ENCODE measurements at places on chromosomes 1 and 21. TPM values are rescaled to one million over a fixed set of nuclear protein-coding genes. Genes with fewer than 3 reads are reported as not detected.

GRCh38 chr1:112418099-112418892 is 22.3 kb downstream of the CTTNBP2NL start:
- no peaks in the 10 kb centered on the region for H3K36me3 ChIP-seq
- H3K27ac ChIP-seq, result no peak overlapping the region
- no peaks in the 10 kb centered on the region for H3K4me1 ChIP-seq
- DNase-seq, result no peak
- H3K4me3 ChIP-seq, result no peak overlapping the region

The CITED4 gene
- total RNA-seq, result 10.0 TPM

The MX2 gene
- 56.0 TPM for total RNA-seq

- no peak overlapping the region for H3K4me3 ChIP-seq
- DNase-seq, result no peak
- peaks cover 2% of the 10 kb centered on the region for H3K27me3 ChIP-seq
- no peak overlapping the region for H3K27ac ChIP-seq
Observed at GRCh38 chr1:44603718-44604117, 70.6 kb downstream of the TMEM53 start.

The LRRC53 gene
- total RNA-seq, result not detected

DNA sequence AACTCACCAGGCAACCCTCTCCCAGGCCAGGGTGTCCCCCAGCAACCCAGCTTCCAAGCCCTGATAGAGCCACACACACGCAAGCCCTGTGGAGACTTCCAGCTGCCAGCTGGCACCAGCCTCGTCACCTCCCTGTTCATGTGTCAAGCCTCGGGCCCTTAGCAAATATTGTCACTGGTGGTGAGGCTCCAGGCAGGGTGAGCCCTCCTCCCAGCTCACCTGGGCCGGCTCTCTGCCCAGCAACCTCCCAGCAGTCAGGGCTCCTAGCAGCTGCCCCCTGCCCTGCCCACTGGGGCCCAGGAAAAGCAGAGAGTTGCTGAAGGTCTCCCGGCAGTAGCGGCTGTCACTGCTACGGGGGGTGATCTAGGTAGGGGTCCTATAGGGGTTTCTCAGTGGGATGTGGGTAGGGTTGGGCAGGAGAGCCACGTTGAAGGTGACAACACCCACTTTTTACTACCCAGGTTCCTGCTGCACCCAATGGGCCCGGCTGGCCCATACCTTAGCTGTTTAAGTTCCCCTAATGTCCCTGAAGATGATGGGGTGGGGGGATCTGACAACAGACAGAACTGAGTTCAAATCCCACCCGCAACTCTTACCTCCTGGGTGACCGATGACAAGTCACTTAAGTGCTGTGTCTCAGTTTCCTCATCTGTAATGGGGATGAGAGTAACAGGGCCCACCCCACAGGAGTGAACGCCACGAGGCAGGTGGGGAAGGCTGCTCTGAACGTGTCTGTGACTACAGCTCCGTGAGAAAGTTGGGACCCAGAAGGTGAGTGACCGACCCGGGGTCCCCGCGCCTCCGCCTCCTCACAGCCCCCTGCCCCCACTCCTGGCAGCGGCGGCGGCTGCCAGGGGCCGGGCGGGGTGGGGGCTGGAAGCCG is 678 bp downstream of the TTC39A start:
- H3K36me3 ChIP-seq, result no peaks in the 10 kb centered on the region
- H3K4me3 ChIP-seq, result peak overlapping the region; percentile 34
- peaks cover 7% of the 10 kb centered on the region for H3K4me1 ChIP-seq
- DNase-seq, result no peak
- H3K27ac ChIP-seq, result no peak overlapping the region

The SLFNL1 gene
- 0.29 TPM for total RNA-seq

GRCh38 chr1:201259476-201260235 is 23.6 kb upstream of the PKP1 start:
- H3K27me3 ChIP-seq, result peaks cover 7% of the 10 kb centered on the region
- no peaks in the 10 kb centered on the region for H3K36me3 ChIP-seq
- H3K4me1 ChIP-seq, result peaks cover 2% of the 10 kb centered on the region
- no peak overlapping the region for H3K27ac ChIP-seq

The RABIF gene
- total RNA-seq, result 13.6 TPM

GRCh38 chr1:20343149-20343937 is 52.7 kb downstream of the VWA5B1 start:
- no peaks in the 10 kb centered on the region for H3K4me1 ChIP-seq
- H3K27ac ChIP-seq, result no peak overlapping the region
- DNase-seq, result peak; percentile 25
- H3K27me3 ChIP-seq, result peaks cover 29% of the 10 kb centered on the region
- no peak overlapping the region for H3K4me3 ChIP-seq
- no peaks in the 10 kb centered on the region for H3K36me3 ChIP-seq

DNA sequence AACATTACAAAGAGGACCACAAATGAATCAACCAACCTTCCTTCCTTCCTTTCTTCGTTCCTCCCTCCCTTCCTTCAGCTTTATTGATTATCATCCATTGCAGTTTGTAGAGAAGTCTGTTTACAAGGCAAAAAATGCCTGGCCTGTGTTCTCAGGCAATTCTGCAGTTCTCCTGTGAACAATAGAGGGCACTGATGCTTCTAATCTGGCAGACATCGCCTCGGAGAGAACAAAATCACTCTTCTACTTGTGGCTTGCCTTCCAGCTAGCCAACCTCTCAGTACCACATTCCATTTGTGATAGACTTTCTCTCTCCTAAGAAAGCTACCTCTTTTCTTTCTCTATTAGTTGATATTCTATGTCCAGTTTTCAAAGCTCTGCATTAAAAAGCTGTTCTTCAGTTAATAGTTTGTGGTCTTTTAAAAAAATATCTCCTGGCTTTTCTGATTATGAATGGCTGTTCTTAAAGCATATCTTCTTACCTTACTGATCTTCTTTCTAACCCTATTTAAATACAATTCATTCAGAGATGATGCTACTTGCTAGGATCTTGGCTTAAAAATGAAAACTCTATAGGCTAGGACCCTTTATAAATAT is 26.9 kb upstream of the ESRRG start:
- H3K27me3 ChIP-seq, result no peaks in the 10 kb centered on the region
- no peaks in the 10 kb centered on the region for H3K4me1 ChIP-seq
- no peaks in the 10 kb centered on the region for H3K36me3 ChIP-seq
- H3K27ac ChIP-seq, result no peak overlapping the region
- no peak overlapping the region for H3K4me3 ChIP-seq

DNA sequence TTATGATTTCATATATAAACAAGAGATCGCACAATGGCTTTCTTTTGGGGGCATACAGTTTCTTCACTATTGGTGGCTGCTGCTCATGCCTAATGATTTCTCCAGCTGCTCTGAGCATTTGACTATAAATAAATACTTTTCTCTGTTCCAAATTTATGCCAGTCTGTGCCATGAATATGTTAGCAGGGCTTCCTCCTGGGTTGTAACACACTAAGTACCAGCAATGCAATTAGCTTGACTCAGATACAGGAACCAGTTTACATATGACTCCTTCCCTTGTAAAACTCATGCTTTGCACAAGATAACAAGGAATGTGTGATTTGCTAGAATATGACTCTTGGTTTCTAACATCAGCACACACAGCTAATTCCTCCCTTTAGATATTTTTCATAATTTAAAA is 1629.7 kb downstream of the NCAM2 start:
- H3K27me3 ChIP-seq, result no peaks in the 10 kb centered on the region
- H3K36me3 ChIP-seq, result no peaks in the 10 kb centered on the region
- no peak for DNase-seq
- no peak overlapping the region for H3K27ac ChIP-seq
- no peak overlapping the region for H3K4me3 ChIP-seq
- no peaks in the 10 kb centered on the region for H3K4me1 ChIP-seq

GRCh38 chr1:176768532-176768931 is 305.6 kb downstream of the PAPPA2 start:
- H3K27me3 ChIP-seq, result no peaks in the 10 kb centered on the region
- no peak for DNase-seq
- H3K4me3 ChIP-seq, result no peak overlapping the region
- H3K36me3 ChIP-seq, result no peaks in the 10 kb centered on the region

- no peak for DNase-seq
- peaks cover 2% of the 10 kb centered on the region for H3K27me3 ChIP-seq
- H3K4me1 ChIP-seq, result peaks cover 9% of the 10 kb centered on the region
Observed at GRCh38 chr1:245045087-245045881, 109.5 kb upstream of the KIF26B start.

The PTGS2 gene
- total RNA-seq, result not detected

The C4BPA gene
- not detected for total RNA-seq

The DISP3 gene
- total RNA-seq, result 0.55 TPM

GRCh38 chr1:66532798-66533783 is 862 bp upstream of the SGIP1 start:
- no peak overlapping the region for H3K27ac ChIP-seq
- peaks cover 45% of the 10 kb centered on the region for H3K27me3 ChIP-seq
- peak overlapping the region; percentile 61 for H3K4me3 ChIP-seq
- no peak for DNase-seq
- peaks cover 10% of the 10 kb centered on the region for H3K4me1 ChIP-seq

DNA sequence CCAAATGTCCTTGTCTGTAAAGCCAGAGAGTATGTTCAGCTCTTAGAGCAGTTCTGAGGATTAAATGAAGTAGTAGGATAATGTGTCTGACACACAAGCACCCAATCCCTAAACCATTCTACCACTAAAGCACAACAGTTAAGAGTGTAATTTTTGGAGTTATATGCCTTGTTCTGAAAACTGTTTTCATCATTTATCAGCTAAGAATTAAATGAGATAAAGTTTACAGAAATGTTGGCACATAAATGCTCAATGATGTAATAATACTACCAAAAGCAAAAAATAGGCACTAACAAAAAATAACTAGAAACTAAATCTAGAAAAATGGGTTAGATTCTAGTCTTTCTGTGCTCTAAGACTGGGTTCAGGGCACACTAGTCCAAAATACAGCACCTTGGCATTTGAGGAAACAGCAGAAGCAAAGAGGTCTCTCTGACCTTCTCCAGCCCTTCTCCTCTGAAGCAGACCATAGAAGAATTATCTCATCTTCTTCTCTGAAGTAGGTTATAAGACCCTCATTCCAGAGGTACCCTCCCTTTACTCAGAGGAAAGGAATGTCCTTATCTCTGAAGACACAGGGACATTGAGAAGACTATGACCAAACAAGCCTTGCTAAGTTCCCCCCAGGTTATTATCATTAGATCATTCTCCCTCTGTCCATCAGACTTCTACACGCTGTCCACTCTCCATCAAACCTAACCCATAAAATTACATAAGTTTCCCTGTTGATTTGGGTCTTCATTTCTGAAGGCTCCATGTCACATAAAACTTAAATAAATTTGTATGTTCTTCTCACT is 20.6 kb downstream of the ABL2 start:
- H3K36me3 ChIP-seq, result no peaks in the 10 kb centered on the region
- no peak overlapping the region for H3K4me3 ChIP-seq
- H3K27ac ChIP-seq, result no peak overlapping the region
- H3K27me3 ChIP-seq, result no peaks in the 10 kb centered on the region
- DNase-seq, result no peak
- peaks cover 4% of the 10 kb centered on the region for H3K4me1 ChIP-seq

The ZBTB18 gene
- 11.7 TPM for total RNA-seq

GRCh38 chr1:3555131-3555920 is 56.0 kb downstream of the MEGF6 start:
- H3K27me3 ChIP-seq, result no peaks in the 10 kb centered on the region
- H3K4me3 ChIP-seq, result no peak overlapping the region
- H3K36me3 ChIP-seq, result no peaks in the 10 kb centered on the region
- H3K4me1 ChIP-seq, result no peaks in the 10 kb centered on the region

The IPP gene
- 9.2 TPM for total RNA-seq

DNA sequence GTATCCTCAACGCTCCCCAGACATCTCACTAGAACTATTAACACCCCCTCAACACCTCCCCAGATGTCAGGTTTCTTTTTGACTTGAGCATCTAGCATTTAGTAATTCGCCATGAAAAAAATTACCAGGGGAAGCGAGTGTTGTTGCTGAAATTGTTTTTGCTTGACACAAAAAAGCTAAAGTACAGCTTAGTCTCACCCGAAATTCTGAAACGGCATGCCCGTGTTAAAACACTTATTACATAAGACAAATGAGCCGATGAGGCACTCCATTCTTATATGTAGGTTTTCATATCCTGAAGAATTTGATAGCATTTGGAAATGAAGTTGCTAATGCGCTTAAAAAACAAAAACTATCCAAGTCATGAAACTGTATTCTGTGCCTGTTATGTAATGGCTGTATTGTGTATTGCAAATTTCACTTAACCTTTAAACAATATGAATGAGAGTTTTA is 1.3 kb upstream of the NRIP1 start:
- H3K27ac ChIP-seq, result peak overlapping the region; percentile 97
- peak overlapping the region; percentile 92 for H3K4me3 ChIP-seq
- no peak for DNase-seq
- peaks cover 9% of the 10 kb centered on the region for H3K27me3 ChIP-seq

- H3K4me3 ChIP-seq, result peak overlapping the region; percentile 22
- H3K27ac ChIP-seq, result peak overlapping the region; percentile 84
- H3K27me3 ChIP-seq, result peaks cover 7% of the 10 kb centered on the region
- no peaks in the 10 kb centered on the region for H3K36me3 ChIP-seq
- DNase-seq, result no peak
Observed at GRCh38 chr21:46065914-46066551, 31.9 kb upstream of the COL6A2 start.

DNA sequence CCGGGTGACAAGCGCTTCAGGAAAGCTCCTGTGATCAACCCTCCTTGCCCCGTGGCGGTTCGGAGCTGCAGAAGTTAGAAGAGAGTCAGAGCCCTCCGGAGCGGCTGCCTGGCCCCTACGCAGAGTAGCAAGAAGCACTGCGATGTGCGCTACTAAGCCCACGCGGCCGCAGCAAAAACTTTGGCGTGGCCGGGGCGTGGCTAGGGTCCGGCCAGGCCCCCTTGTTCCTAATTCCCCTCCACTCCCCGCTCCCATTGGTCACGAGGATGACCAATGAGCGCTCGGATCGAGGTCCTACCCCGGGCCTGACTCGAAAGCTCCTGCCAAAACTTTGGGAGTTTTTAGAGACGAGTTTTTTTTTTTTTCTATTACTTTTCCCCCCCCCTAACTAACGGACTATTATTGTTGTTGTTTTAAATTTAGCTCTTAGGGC is at the start of gene HLX:
Gene HLX, plus strand, starts transcription at position 368 of the 433 bp plus-strand sequence. CDS start 415 bp downstream, outside the sequence.
- peaks cover 40% of the 10 kb centered on the region for H3K4me1 ChIP-seq
- H3K27me3 ChIP-seq, result peaks cover 74% of the 10 kb centered on the region
- H3K4me3 ChIP-seq, result peak within 1 kb of the TSS; percentile 63
- DNase-seq, result peak; percentile 34

The CACNA1E gene
- not detected for total RNA-seq

- H3K4me1 ChIP-seq, result no peaks in the 10 kb centered on the region
- no peak for DNase-seq
- peaks cover 5% of the 10 kb centered on the region for H3K27me3 ChIP-seq
- H3K4me3 ChIP-seq, result no peak overlapping the region
- H3K36me3 ChIP-seq, result no peaks in the 10 kb centered on the region
Observed at GRCh38 chr1:201275253-201275666, 8.0 kb upstream of the PKP1 start.

GRCh38 chr1:210264496-210265380 is 32.1 kb downstream of the SERTAD4 start:
- peaks cover under 1% of the 10 kb centered on the region for H3K27me3 ChIP-seq
- H3K4me3 ChIP-seq, result no peak overlapping the region
- H3K27ac ChIP-seq, result no peak overlapping the region
- no peak for DNase-seq
- H3K36me3 ChIP-seq, result no peaks in the 10 kb centered on the region

- H3K4me1 ChIP-seq, result peaks cover 80% of the 10 kb centered on the region
- H3K27me3 ChIP-seq, result no peaks in the 10 kb centered on the region
- no peak for DNase-seq
- peaks cover 12% of the 10 kb centered on the region for H3K36me3 ChIP-seq
Observed at GRCh38 chr1:101135526-101135925, 101.3 kb upstream of the S1PR1 start.

Measured in activated CD8-positive, alpha-beta T cell treated with anti-CD3 and anti-CD28 coated beads, Interleukin-2, amount 10 ng/mL, durations not matched to agents 7 days and 5 days (primary cell).